DMS79 treated with DMSO at 0.1 percent for 48 hours (cell line): ENCODE measurements at places on chromosomes 2 and 18.

DNA sequence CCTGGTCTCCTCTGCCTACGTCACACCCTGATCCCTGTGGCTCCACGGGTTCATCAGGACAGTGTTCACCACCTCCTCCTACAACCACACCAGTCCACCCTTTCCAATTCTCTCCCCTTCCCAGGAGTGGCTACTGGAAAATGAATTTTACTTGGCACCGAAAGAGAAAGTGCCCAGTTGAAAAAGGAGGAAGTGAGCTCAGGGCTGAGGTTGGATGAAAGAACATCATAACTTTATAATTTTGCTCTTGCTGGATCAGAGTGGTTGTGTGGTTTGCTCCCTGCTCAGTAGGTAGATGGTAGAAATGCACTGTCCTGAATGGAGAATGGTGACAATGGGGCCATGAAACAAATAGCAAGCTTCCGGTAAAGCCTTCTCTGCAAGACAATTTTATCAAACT, 140.3 kb upstream of the DDX18 start:
- DNase-seq: no peak

GRCh38 chr2:207144173-207144785, 21.5 kb downstream of the KLF7 start:
- DNase-seq: peak; percentile 95

GRCh38 chr2:176729706-176730569, 460.7 kb downstream of the MTX2 start:
- no peak for DNase-seq

- DNase-seq: peak; percentile 15
These were observed 31.5 kb downstream of the SLC25A12 start for GRCh38 chr2:171862501-171862900.

- DNase-seq: no peak
These were observed 103.0 kb upstream of the SNTG2 start for GRCh38 chr2:847669-848068.

- DNase-seq: no peak
These were observed 51.9 kb downstream of the MAIP1 start for GRCh38 chr2:200007306-200007705.

DNA sequence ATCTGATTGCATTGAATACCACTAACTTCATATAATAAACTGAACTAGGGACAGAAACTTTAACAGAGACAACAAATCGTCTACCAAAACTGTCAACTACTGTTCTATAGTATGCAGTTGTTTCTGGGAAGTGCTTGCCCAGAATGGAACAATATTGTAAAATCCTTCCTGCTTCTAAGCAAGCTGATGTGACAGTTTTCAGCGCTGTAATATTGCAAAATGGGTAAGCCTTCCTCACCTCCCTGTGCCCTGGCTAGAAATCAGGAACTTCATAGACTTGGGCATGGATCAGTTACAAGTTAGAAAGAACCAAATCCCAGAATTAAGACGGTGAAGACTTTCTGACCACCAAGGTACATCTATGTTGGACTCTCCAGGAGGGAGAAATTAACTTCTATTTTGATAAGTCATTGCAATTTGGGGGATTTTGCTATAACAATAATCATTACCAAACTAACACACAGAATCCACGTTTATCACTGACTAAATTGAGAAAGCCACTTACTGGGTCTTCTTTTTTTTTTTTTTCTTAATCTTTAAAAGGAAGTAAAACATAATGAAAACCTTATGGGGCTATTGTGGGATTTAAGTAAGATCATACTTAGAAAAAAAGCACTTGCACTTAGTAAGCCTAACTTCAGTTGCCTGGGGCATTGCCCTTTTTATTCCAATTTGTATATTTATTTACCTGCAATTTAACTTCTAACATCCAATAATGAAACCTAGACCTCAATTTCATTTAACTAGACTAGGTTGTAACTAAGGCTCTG, 261.5 kb downstream of the TRIB2 start:
- no peak for DNase-seq

- no peak for DNase-seq
These were observed 350.4 kb upstream of the FSIP2 start for GRCh38 chr2:185388226-185388625.

DNA sequence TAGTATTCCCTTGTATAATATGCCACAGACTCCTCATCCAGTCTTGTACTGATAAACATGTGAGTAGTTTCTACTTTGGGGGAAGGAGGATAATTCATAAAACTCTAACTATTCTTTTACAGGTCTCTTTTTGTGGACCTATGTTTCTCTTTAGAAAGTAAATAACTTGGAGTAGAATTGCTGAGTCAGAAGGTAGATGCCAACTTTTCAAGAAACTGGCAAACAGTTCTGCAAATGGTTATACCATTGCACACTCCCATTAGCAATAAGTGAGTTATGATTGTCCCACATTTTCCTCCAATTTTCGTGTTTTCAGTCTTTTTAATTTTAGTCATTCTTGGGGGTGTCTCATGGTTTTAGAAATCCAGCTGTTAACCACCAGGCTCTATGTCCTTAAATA, 477.2 kb upstream of the LRRTM4 start:
- DNase-seq: no peak

- DNase-seq: peak; percentile 98
These were observed 318.0 kb upstream of the NRP2 start for GRCh38 chr2:205364261-205364660.

DNA sequence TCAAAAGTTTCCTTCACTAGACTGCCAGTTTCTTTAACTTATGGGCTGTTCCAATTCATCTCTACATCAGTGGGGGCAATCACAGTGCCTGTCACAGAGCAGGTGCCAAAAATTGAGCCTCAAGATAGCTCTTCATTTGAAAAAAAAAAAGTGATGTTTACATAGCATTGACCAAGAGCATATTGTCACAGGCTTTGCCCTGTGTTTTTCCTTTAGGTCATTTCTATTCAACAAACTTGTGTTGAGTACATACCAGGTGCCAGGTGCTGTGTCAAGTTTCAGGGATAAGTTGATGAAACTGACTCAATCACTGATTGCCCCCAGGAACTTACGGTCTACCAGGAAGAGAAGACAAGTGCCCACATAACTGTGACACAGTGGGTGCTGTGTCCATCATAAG, 22.2 kb upstream of the NT5C1B start:
- no peak for DNase-seq

DNA sequence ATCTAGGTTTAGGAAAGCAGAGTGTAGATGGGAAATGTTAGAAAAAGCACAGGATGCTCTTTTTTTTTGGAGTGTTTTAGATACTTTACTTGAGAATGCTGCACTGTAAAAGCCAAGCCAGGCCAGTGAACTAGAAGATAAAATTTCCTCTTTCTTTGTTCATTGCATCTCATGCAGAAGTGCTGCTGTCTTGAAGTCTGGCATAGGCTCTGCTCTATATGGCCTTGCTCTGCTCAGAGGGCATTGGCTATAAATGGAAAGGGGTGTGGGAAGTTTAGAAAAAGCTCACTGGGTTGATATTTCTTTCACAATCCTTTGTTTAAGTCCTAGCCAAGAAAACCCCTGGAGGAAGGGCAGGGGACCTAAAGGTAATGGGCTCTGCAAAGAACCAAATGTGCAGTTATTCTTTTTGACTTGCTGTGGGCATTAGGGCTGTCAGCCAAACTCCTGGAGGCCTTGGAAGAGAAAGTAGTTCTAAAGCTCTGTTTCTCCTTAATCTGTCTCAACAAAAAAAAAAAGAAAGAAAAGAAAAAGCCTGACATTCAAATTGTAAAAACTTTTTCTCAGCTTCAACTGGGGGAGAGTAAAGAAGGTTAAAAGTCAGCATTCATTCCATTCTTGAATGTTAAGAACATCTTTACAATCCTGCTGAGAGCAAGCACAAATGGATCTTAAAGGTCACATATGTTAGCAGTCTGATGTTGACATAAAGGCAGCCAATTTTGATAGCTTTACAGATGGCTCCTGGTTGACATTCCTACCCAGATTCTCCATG, 338.3 kb downstream of the GULP1 start:
- no peak for DNase-seq

DNA sequence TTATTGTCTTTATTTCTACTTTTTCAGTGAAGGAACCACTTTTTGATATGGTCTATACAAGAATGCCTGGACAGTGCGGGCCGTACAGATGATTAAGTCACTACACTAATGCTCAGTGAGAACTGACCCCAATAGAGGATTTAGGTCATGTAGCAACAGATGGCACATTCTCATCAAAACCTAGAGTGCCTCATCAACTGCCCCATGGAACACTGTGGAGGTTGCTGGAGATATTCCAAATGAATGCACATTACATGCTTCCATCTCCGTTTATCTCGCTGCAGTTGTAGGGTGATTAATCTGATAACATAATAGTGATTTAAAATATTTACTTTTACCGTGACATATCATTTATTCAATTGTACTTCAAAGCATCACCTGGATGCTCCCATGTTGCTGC, 41.8 kb upstream of the COPS8 start:
- no peak for DNase-seq
